ENCODE measurements at places on chromosomes 6 and 20.

DNA sequence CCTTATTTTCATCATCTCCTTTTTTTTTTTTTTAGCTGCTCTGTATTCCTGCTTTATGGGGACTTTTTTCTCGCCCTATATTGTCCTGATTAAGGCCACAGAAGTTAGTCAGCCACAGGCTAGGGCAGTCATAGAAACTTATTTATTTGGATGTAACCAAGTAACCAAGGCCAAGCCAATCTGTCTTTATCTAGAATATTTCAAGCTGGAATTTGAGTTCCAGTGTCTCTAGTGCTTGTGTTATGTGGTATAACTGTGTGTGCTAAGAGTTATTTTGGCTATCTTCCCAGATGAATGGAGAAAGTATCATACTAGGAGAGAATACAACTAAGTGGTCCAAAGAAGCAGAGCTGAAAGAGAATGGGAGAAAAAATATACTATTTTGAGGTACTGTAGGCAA, 751.5 kb downstream of the CBLN4 start:
- no peak for DNase-seq

DNA sequence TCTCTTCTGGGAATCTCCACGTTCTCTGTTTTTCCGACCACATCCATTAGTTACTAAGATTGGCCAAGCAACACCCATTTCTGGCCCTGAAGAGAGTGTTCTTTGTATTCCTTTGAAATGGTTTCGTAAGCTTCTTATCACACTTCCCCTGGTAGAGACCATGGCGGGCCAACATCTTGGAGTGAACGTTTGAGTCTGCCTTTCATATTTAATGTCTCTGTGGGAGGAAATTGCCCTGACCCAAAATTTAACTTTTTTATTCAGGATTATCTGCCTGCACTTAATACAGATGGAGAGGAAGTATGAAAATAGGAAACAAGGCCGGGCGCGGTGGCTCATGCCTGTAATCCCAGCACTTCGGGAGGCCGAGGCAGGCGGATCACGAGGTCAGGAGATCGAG, 177.0 kb upstream of the SNX9 start:
- no peak for DNase-seq

GRCh38 chr6:158069800-158070195, 88.1 kb downstream of the SYNJ2 start:
- DNase-seq: no peak

GRCh38 chr20:41163821-41164220, 26.5 kb downstream of the PLCG1 start:
- no peak for DNase-seq

DNA sequence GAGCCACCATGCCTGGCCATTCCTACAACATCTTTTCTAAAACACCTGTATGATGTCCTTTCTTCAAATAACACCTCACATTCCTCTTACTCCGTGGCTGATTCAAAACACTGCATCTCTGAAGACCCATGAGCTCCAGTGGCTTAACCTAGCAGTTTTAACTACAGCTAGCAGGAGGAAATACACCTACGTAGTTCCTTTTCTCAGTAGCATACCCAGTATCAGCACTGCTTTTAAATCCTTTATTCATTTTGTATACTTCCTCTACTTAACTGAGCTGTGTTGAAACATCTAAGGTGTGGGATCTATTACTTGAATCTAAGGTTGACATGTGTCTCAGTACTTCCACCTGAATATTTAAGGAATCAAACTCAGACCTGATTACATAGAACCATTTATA, 113.6 kb upstream of the CCDC28A start:
- no peak for DNase-seq

GRCh38 chr20:52681288-52681687, 290.9 kb upstream of the TSHZ2 start:
- DNase-seq: no peak

- DNase-seq: no peak
Observed at GRCh38 chr6:169428532-169428931, 174.9 kb upstream of the THBS2 start.

GRCh38 chr6:15573384-15573783, 89.4 kb downstream of the DTNBP1 start:
- DNase-seq: no peak

DNA sequence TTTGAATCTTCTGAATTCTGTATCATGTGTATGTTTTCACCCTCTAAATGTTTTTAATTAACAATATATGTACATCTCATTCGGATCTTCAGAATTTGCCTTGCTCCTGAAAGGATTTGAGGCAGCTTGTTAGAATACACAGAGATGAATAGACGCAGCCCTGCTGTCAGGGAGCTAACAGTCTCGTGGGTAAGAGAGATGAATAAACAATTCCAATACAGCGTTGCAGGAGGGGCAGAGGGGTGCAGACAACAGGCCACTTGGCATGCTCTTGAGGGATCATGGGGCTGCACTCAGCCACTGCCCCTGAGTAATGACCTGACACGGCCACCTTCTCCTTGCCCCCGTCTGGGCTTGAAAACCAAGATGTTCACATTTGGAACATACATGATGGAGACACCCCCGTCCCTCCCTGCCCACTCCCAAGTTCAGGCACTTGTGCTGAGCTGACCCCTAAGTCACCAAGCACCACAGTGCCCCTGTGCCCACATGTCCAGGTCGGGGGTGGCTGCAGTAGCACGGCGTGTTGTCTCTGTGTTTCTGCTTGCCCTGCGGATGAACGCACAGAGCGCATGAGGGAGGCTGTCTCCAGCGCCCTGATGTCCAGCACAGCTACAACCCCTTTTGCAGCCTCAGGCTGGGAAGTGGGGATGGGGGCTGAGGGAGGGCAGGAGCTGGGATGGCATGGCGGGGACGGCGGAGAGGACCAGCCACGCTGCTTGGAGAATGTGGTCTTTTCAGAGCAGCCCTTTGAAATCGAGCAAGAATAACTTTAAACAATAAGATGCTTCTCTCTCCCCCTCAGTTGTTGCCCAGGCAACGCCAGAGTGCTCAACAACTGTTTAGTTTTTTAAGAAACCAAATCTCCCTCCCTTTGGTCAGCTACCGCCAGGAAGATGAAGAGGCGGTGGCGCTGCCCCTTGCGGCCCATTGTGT, 33.0 kb upstream of the CDH22 start:
- no peak for DNase-seq

- DNase-seq: no peak
Observed at GRCh38 chr20:3277686-3278465, 38.9 kb upstream of the SLC4A11 start.

GRCh38 chr6:71403422-71404134, 115.0 kb downstream of the OGFRL1 start:
- DNase-seq: no peak

DNA sequence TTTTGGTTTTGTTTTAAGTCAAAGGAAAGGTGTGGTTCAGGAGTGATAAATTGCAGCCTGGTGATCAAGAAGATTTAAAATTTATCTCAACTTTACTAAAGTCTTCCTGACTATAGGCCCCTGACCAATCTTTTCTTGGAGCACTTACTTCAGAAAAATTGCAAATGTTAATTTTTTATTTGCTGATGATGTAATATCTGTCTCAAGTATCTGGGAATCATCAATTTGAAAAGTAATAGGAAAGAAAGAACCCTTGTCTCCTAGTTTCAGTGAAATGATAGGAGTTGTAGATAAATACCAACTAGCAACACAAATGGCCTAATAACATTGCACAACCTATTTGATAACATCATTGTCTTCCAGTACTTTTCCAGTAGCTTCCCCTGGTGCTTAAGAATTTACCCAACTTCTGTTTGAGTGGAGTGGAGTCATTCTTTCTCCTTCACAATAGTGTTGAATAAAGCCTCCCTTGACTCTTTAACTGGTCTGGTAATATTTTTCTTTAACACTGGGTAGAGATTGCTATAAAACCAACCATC, 648.3 kb upstream of the ADGRB3 start:
- no peak for DNase-seq

DNA sequence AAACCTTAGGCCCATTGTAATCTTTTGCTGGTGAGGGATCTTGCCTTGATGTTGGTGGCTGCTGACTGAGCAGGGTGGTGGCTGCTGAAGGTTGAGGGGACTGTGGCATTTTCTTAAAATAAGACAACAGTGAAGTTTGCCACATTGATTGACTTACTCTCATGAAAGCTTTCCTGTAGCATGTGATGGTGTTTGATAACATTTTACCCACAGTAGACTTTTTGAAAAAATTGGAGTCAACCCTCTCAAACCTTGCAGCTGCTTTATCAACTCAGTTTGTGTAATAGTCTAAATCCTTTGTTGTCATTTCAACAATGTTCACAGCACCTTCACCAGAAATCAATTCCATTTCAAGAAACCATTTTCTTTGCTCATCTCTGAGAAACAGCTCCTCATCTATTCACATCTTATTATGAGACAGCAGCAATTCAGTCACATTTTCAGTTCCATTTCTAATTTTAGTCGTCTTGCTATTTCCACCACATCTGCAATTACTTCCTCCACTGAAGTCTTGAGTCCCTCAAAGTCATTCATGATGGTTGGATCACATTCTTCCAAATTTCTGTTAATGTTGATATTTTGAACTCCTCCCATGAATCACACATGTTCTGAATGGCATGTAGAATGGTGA, 37.2 kb downstream of the CST9L start:
- no peak for DNase-seq

- no peak for DNase-seq
Observed at GRCh38 chr20:54793291-54793992, 318.0 kb downstream of the DOK5 start.

- DNase-seq: no peak
Observed at GRCh38 chr20:3380228-3381070, 27.0 kb downstream of the DNAAF9 start.
